ENCODE measurements at places on chromosomes 13 and 19.

DNA sequence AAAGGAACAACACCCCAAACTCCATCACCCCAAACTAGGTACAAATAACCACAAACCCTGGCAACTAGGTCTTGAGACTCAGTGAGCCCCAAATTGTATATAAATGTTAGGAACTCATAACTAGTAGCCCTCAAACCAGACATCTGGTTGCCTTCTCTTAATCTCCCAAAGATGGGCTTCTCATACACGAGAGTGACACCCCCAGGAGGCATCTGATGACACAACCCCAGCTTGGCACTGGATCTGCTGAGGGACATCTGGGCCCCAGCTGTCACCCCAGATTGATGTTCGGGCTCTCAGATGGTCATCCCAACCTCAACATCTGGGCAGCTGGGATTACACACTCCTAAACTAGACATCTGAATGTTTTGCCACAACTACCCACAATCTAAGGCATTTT, 14.8 kb downstream of the RABAC1 start:
- DNase-seq = no peak

DNA sequence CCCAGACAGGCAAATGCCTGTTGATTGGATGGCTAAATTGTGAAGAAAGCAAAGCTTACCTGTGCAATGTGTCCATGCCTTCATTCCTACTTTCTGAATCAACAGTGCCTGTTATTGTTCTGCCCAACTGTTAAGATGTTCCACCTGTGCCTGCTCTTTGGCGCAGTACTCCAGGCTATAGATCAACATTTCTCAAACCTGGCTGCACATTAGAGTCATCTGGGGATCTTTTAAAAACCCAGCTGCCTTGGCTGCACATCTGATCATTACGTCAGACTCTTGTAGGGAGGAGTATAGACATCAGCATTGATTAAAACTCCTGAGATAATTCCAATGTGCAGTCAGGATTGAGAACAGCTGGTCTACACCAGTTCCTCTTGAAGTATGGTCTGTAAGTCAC, 16.2 kb upstream of the CPB2 start:
- no peak for DNase-seq

DNA sequence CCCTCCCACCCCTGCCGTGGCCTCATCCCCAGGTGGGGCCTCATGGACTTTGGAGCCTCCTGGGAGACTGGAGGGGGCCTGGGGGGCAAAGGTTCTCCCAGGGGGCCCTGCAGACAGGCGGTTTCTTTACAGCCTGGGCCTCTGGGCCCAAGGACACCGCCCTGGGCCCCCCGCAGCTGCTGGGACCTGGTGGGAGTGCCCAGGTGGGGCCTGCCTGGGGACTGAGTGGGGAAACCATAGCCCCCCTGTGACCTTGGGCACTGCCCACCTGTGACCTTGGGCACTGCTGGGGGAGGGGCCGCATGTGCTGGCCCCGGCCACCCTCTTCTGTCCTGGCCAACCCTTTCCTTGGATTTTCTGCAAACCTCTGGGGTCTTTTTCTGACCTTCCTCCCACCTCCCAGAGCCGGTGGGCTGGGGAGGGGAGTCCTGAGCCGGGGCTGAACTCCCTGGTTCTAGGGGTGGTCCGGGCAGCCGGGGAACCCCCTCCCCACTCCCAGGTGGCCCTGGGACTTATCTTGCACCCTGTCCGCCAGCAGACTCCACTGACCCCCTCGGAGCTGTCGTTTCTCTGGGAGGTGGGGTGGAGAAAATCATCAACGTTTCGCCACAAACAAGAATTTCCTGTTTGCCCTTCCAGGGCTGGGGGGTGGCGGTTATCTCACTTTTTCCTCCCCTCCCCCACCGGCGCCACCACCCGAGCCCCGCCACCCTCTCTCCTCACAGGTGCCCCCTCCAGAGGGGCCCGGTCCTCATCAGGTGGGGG, 27.0 kb downstream of the ARID3A start:
- DNase-seq = no peak

DNA sequence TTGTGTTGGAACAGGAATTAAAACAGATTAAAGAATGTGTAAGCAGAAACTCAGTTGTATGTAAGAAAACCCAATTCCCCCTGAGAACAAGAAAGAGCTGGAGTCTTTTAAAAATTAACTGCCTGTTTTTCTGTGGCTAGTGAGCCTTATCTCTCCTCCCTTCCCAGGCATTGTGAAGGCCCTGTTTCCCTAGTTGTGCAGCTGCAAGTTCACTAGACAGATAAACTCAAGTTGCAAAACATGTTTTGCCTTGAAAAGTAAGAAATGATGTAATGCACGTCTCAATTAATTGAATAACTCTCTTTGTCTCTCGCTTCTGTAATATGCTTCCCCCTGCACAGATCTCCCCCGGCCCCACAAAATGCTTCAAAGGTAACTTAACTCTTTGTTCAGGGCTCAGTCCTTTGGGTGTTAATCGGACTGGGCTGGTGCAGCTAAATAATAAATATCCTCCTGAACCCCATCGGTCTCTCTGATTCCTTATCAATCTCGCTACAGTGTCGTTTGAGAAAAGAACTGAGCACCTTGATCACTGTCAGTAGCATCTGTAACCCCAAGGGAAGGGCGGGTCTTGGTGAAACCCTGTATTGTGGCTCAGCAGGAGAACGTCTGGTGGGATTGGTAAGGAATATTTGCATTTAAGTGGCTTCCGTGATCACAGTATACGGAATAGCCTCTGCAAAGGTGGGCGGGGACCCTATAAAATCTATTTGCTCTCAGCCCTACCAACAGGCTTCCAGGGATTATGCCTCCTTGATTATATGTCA, 1.6 kb upstream of the ZNF556 start:
- no peak for DNase-seq

GRCh38 chr19:55692681-55693081, 17.7 kb downstream of the EPN1 start:
- no peak for DNase-seq

GRCh38 chr19:4556597-4557127, 2.8 kb downstream of the SEMA6B start:
- DNase-seq = no peak

GRCh38 chr19:2524840-2525723, 49.2 kb downstream of the GADD45B start:
- DNase-seq = no peak

All from activated naive CD4-positive, alpha-beta T cell (primary cell).